ENCODE measurements at places on chromosomes 4 and X. TPM values are rescaled to one million over a fixed set of nuclear protein-coding genes. Genes with fewer than 3 reads are reported as not detected.

SH3D19 gene
- total RNA-seq, result 39.4 TPM

STATH gene
- not detected for total RNA-seq

CENPVL2 gene
- total RNA-seq, result not detected

SPATA4 gene
- 0.10 TPM for total RNA-seq

S100G gene
- not detected for total RNA-seq

CCSER1 gene
- 0.81 TPM for total RNA-seq

TLR1 gene
- 0.21 TPM for total RNA-seq

LUZP4 gene
- total RNA-seq, result not detected

BEX1 gene
- total RNA-seq, result 0.54 TPM

SMIM43 gene
- not detected for total RNA-seq

TBC1D14 gene
- 53.6 TPM for total RNA-seq

PDLIM3 gene
- total RNA-seq, result not detected

RAB33A gene
- not detected for total RNA-seq

UCP1 gene
- total RNA-seq, result not detected

GPR82 gene
- not detected for total RNA-seq

CXCL6 gene
- total RNA-seq, result 0.85 TPM

TENM3 gene
- 30.1 TPM for total RNA-seq

SPIN2B gene
- total RNA-seq, result 3.6 TPM

SLIT2 gene
- total RNA-seq, result 22.6 TPM

FAT4 gene
- 1.4 TPM for total RNA-seq

SLC38A5 gene
- total RNA-seq, result 252 TPM

CDS1 gene
- 20.8 TPM for total RNA-seq

LAMP2 gene
- total RNA-seq, result 96.4 TPM

CLTRN gene
- total RNA-seq, result 0.32 TPM

F8A2 gene
- total RNA-seq, result not detected

VEGFC gene
- total RNA-seq, result 80.3 TPM

All from foreskin keratinocyte (primary cell).